ENCODE measurements at places on chromosomes 16 and 17.

- DNase-seq: no peak
These were observed 47.4 kb upstream of the MEIOC start for GRCh38 chr17:44608727-44609435.

DNA sequence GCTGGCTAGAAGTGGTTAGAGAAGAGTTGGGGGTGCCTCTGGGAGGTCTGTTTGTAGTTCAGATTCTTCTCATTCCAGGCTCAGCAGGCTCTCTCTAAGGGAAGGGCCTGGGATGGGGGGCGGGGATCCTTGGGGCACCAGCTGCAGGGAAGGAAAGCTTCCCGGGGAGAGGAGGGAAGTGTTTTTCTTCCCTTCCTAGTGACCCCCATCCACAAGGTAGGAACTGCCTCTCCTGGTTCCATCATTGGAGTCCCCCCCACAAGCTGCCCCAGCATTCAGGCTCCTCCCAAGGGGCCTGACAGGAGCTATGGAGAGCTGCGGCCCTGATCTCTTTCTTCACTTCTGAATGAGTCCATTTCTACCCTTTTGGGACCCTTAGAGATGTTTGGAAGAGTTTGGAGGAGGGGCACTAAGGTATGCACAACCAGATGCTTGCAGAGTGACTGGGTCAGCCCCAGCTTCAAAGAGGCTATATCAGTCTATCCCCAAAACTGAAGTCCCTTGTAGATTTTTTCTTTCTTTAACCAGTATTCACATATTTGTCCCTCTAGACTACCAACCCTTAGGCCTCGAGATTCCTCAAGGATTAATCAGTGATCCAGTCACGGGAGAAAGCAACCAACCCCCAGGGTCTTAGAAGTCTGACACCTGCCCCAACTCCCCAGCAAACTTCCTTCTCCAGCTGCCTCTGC, 13.9 kb upstream of the FZD2 start:
- DNase-seq: no peak

DNA sequence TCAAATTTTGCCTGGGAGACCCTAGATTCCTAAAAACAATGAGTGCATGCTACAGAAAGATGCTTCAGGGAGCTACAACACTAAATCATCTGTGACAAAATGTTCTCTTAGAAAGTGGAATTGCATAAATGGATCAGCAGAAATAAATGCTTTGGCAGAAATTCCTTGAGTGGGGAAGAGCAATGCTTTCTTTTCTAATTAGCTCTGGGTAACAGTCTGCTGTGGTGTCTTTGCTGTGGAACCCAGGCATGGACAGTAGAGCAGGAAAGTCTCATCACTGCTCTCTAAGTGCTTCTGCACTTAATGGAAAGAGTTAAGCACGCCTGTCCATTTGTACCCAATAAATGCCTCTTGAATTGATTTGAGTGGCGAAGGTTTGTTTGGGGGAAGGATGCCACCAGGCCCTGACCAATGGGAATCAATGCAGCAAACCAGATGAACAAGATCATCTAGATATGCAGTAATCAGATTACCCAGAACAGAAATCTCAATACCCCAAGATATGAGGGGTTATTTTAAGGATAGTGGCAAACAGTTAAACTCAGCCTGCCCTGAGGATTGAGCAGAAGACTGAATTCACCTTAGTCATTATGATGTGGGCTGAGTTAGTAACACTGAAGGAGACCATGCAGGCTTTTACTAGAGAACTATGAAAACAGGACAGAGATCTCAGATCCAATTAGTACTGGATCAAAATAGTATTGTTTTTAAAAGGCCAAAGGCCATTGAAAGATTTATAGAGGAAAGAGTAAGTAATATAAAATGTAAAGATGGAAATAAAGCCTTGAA, 13.6 kb downstream of the HLF start:
- DNase-seq: no peak

- no peak for DNase-seq
These were observed 12.1 kb upstream of the ALDOA start for GRCh38 chr16:30053376-30054015.

GRCh38 chr16:54288030-54288834, 1.6 kb upstream of the IRX3 start:
- DNase-seq: no peak

GRCh38 chr17:65519462-65519861, 42.0 kb downstream of the AXIN2 start:
- no peak for DNase-seq

- DNase-seq: no peak
These were observed 78.3 kb downstream of the DNAH17 start for GRCh38 chr17:78498848-78499247.

GRCh38 chr17:4854111-4854681, 21.1 kb downstream of the MINK1 start:
- DNase-seq: no peak

GRCh38 chr16:30953511-30954124, 3.9 kb upstream of the SETD1A start:
- DNase-seq: peak; percentile 71

- no peak for DNase-seq
These were observed 34.1 kb downstream of the TK2 start for GRCh38 chr16:66515596-66516508.

GRCh38 chr17:4304417-4305027, 40.7 kb upstream of the ANKFY1 start:
- DNase-seq: peak; percentile 64

GRCh38 chr16:57009643-57010170, 20.4 kb downstream of the NLRC5 start:
- DNase-seq: no peak

DNA sequence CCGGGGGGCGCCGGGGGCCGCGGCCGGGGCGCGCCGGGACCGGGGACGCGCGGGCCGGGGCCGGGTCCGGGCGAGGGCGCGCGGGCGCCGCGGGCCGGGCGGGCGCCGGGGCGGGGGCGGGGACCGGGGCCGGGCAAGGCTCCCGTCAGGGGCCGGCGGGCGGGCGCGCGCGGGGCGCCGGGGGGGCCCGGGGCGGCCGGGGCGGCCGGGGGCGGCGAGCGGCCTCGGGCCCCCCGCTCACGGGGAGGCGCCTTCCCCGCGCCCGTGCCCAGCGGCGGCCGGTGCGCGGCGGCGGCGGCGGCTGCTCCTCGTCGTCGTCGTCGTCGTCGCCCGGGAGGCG, 563 bp downstream of the ZCCHC14 start:
- DNase-seq: peak; percentile 10

Data from stimulated activated naive CD8-positive, alpha-beta T cell treated with anti-CD3 and anti-CD28 coated beads, Interleukin-15, Interleukin-2, amounts not matched to agents 100 U/mL and 50 U/mL, for 24 hours (primary cell).